ENCODE measurements at places on chromosomes 6 and 20. TPM values are rescaled to one million over a fixed set of nuclear protein-coding genes. Genes with fewer than 3 reads are reported as not detected.

The FNDC11 gene
- total RNA-seq: 2.4 TPM

DNA sequence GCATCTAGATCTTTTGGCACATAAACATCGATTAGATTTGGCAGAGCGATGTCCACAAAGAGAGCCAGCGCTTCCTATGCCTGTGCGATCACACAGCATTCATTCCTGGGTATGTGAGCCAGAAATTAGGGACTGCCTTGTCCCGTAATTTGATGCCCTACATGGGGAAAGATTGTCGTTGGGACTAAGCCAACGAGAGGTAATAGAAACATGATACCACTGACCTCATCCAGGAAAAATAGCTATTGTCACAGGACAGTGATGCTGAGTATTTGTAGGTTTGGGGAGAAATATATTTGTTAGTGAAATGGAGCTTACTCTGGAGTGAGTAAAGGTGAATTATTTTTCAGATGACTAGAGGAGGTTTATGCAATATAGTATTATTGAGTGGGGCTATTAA, 154.0 kb downstream of the TSHZ2 start:
- DNase-seq: no peak

- DNase-seq: no peak
Observed at GRCh38 chr20:54711071-54711470, 235.7 kb downstream of the DOK5 start.

DNA sequence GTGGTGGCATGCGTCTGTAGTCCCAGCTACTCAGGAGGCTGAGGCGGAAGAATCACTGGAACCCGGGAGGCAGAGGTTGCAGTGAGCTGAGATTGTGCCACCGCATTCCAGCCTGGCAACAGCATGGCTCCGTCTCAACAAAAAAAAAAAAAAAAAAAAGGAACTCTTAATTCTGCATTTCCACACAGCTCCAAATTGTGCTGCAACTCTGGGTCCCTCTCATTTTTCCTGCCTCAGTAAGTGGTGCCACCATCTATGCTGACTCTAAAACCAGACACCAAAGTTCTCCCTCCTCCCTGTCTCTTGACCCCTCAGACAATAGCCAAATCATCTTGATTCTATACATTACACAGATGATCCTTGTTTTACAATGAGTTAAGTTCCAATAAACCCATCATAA, 133.9 kb downstream of the BTBD9 start:
- no peak for DNase-seq

All from dermis blood vessel endothelial cell (primary cell).